Hematopoietic multipotent progenitor cell treated with erythropoietin and hydrocortisone succinate and interleukin-3 and kit ligand, for 6 days (in vitro differentiated cells): ENCODE measurements at places on chromosomes 13 and 19.
A peak's percentile ranks its signal among the peaks of the same experiment; 100 is the strongest.

GRCh38 chr13:94495806-94496205 is 16.3 kb upstream of the DCT start:
- no peak for DNase-seq

DNA sequence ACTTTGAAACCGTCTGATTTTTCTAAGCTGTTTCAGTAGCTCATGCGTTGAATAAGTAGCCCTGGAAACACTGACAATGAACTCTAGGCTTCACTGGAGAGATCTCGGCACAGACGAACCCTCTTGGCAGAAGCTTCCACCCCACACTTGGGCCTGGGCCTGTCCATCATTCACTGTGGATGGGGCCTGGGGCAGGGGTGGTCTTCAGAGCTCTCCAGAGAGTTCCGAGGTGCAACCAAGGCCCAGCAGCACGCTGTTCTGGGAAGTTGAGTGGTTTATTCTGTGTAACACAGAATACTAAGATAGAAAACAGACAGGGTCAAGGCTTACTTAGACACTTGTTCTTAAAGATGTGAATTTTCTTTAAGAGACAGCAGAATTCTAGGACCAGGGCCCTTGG is 21.9 kb downstream of the NAXD start:
- DNase-seq: no peak

GRCh38 chr13:31224963-31225559 is 25.3 kb downstream of the B3GLCT start:
- DNase-seq: no peak

DNA sequence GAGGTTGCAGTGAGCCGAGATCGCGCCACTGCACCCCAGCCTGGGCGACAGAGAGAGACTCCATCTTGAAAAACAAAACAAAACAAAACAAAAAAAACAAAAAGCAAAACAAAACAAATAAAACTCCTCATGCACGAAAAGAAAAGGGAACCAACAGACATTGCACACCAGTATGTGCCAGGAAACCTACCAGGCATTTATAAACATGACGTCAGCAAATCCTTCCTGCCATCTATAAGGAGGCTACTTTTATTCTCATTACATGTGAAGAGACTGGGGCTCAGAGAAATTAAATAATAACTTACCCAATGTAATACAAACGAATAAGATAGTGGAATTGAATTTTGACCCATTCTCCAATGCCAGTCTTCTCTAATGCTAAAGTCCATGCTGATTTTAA is 197.2 kb downstream of the NUFIP1 start:
- no peak for DNase-seq

- no peak for DNase-seq
Measured at GRCh38 chr13:99905224-99905623, 66.3 kb downstream of the ZIC5 start.

- DNase-seq: peak; percentile 85
Measured at GRCh38 chr19:18167975-18168645, 5.5 kb upstream of the IFI30 start.

- DNase-seq: no peak
Measured at GRCh38 chr13:29760544-29760943, 89.9 kb downstream of the UBL3 start.

DNA sequence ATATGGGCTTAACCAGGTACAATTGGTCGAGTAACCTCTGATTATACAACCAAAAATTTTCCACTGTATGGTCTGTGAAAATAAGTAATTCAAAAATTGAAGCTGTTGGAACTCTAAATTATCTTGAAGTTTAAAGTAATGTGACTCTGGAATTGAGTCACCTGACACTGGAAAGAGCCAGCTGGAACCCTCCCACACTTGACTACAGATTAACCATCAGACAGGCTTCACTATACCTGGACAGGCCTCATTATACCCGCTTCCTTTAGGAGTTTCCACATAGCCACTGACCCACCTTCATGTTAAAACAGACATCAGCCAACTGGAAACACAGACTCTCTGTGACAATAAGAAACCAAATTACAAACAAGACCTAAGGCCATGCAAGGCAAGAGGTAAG is 1.3 kb downstream of the ZNF433 start:
- DNase-seq: peak; percentile 19

DNA sequence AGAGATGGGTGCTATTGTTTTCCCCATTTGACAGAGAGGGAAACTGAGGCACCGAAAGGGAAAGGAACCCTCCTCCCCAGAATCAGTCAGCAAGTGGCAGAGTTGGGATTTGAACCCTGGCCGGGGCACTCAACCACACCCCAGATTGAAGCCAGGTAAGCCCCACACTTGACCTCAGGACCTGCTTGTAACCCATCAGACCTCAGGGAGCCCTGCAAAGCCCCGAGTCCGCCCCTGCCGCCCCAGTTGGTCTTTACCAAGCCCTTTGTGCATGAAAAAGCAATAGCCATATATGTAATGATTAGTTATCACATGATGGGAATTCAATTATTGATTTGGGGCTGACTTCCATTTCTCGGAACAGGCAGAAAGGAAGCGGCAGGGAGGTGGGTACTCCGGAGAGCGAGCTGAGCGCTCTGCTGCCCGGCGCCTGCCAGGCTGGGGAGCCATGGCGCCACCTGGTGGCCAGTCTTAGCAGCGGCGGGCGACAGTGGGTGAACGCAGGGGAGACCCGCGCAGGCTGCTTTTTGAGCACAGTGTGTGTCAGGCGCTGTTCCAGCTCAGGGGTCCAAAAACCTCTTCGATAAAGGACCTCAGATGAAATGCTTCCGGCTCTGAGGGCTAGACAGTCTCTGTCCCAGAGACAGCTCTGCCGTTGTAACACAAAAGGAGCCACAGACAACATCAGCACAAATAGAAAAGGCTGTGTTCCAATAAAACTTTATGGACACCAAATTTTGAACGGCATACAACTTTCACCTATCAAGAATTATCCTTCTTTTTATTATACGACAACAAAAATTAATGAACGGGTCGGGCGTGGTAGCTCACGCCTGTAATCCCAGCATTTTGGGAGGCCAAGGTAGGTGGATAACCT is 82.9 kb upstream of the CACNA1A start:
- DNase-seq: peak; percentile 79

- no peak for DNase-seq
Measured at GRCh38 chr19:41409288-41409687, 11.7 kb downstream of the BCKDHA start.

GRCh38 chr19:43332058-43332922 is 21.2 kb upstream of the CD177 start:
- DNase-seq: no peak

DNA sequence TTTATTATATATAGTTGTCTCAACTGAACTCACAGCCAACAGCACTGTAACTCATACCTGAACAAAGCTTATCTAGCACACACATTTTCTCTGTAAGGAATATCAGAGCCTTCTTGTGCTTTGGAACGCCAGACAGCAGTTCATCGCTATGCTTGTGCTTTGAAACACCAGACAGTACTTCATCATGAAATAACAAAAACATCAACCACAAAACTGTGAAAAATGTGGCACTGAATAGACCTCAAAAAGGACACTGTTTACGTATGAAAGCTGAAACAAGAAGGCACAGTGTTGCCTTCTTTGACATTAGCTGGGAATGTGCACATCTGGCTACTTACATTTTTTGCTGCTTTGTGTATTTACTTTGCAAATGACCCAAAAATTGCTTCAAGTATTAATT is 160.2 kb downstream of the PDS5B start:
- DNase-seq: peak; percentile 50

DNA sequence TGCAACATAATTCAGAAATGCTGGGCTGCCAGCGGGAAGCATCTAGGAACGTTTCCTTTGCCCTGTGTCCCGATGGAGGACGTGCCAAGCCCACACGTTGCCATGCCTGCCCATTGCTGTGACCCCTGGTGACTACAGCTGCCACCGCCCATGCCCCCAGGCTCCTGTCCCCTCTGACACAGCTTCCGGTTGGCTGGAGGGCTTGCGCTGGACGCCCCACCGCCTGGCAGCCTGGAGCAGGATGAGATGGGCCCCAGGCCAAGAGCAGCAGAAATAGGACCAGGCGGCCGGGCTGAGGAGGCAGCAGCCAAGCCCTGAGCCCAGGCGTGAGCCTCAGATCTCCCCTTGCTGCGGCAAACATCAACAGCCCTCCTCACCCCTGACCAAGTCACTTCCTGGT is 125.9 kb downstream of the COL4A2 start:
- no peak for DNase-seq
